ENCODE measurements at places on chromosomes 1 and 21.

GRCh38 chr1:100670083-100670482 is 49.5 kb upstream of the VCAM1 start:
- DNase-seq = no peak

DNA sequence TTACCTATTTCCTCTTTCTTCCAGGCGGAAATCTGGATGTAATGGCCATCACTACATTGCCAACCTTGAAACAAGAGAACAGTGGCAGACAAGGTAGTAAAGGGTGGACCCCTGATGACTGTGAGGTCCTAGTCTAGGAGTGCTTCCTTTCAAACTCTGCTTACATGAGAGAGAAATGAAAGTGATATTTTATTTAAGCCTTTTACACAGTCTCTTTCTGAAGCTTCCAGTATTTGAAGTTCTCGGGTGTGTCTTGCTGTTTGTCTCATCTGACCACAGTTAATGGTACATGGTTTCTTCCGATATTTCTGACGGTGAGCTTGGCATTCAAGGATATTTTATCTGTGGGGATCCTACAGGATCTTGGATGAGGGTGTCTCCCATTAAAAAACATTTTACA is 215.2 kb downstream of the SLC45A1 start:
- no peak for DNase-seq

GRCh38 chr1:156503698-156504437 is 3.3 kb upstream of the MEF2D start:
- DNase-seq = no peak

DNA sequence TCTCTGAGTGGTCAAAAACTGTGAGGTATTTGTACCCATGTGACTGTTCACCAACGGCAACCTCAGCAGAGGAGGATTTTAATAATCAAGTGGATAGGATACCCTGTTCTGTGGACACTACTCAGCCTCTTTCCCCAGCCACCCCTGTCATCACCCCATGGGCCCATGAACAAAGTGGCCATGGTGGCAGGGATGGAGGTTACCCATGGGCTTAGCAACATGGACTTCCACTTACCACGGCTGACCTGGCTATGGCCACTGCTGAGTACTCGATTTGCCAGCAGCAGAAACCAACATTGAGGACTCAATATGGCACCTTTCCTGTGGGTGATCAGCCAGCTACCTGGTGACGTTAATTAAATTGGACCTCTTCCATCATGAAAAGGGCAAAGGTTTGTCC is 1782.7 kb downstream of the PLA2G4A start:
- DNase-seq = no peak

DNA sequence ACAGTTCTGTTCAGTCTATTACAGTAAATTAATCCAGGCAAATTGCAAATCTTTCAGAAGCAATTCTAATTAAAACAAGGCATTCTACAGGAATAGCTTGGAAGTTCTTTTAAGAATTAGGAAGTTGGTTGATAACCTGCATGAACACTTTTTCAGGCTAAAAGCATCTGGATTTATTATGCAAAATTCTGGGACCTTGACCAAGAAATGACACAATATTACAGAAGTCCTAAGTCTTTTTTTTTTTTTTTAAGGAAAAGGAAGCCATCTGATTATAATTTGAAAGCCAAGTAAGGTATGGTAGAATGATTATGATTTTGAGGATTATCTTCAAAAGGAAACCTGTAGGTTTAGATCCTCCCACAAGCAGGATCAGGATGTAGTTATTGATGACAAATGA is 74.7 kb upstream of the KCNK2 start:
- no peak for DNase-seq

Data from NCI-H1092 (cell line).